Stimulated activated CD4-positive, alpha-beta T cell treated with anti-CD3 and anti-CD28 coated beads, Interleukin-4, amount 100 ng/mL, for 24 hours (primary cell): ENCODE measurements at places on chromosomes 3 and 15.

- DNase-seq: no peak
These were observed 95.3 kb upstream of the HES1 start for GRCh38 chr3:194040516-194041273.

GRCh38 chr3:43525941-43526607, 95.7 kb downstream of the ANO10 start:
- DNase-seq: no peak

DNA sequence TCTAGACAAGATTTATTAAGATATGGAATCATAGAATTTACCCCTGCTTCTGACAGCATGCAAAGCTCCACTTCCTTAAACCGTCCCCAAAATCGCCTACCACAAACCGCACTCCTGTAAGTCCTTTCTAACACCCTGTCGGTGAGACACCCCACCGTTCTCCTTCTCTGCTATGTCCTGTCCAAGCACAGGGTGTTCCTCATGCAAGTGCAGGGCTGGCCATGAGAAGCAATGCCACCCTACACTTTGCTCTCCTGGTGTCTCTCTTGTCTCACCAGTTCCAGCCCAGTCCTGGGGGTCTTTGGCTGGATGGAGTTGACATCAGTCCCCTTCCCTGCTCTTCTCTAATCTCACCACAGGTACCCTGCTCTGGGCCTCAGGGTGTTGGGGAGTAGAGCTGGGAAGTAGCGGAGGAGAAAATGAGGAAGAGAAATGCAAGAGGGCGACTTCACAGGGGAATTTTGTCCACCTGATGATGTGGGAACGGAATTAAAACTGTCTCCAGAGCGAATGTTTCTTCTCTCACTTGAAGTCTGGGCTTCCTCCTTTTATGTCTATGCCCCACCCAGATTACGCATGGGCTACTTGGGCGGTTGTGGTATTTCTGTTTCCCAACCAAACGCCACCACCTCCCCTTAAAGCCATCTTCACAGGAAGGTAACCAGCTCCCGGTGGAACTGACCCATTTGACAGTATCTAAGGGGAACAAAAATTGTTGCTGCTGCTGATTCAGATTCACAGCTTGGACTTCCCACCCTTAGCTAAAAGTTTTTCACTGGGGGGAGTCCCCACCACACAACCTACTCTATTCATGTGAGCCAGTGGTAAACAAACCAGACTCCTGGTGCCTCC, 49.9 kb downstream of the CASR start:
- DNase-seq: peak; percentile 11

DNA sequence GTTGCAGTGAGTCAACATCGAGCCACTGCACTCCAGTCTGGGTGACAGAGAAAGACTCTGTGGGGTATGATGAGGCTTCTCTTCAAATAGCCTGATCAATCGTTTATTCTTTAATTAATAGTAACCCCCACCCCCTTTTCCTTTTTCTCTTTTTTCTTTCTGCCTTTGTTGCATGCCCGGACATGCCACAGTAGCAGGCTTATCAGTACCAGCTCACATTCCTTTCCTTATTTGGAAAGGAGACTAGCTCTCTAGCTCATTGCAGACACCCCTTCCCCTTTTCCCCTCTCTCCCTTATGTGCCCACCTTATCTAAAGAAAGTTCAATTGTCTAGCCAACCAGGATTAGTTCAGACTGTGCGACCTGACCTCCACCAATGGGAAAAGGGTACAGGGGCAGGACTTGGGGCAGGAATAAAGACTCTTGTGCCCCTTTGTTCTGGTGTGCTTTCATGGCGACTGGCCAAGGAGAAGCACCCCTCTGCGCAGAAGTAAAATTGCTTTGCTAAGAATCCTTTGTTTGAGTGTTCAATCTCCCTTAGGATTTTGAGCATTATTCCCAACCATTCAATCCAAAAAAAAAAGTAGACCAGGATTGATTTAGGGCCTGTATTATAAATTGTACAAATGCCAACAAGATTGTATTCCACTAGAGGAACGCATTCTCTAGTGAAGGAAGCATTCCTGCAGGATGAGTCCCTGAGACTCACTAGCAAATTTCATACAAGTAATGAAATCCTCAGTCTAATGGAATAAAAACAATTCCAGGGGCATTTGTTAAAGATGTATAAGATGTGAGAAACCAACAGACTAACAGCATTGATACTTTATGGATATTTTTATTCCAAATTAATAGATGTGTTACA, 95.8 kb upstream of the SNRPN start:
- DNase-seq: no peak

- DNase-seq: no peak
These were observed 705.5 kb downstream of the DIPK2A start for GRCh38 chr3:144677103-144677502.

DNA sequence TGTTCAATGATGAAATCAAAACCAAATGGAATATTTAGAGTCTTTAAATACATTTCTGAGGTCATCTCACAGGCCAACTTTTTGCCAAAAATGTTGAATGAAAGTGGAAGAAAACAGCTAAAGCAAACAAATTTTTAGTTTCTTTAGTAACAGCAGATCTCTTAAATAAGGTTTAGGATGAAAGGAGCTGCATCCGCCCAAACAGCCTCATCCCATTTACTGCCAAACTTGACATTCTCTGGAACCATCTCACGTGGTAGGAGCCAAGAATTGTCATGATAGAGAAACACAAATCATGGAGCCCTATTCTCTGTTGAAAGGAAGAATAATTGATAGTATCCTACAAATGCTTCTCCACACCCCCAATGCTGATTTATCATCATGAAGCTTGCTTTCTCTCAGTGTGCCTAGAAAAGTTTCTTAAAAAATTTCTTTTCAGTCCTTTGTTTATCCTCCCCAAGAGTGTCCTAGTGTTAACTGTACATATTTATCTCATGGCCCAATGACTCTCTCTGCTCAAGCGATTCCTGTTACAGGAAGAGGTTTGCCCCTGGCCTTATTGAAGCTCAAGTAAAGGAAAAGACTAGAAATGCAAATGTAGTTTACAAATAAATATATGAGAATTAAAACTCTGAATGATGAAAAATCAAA, 23.4 kb downstream of the SLC9A9 start:
- no peak for DNase-seq

DNA sequence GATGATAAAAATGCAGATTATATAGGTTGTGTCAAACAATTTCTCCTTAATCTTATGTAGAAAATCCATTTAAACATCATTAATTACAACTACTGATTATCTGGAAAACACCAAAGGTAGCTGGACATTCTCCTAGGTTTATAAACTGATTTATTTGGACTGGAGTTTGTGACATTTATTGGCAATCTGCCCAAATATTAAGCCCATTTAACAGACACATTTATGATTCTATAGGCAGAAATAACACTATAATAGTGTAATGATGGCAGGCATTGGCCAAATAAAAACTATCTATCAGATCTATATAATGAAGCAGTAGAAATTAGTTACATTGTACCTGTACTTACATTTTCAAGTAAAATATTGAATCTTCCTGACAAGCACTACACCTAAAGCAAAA, 117.8 kb downstream of the TFDP2 start:
- no peak for DNase-seq

- DNase-seq: no peak
These were observed 3.8 kb downstream of the GOLIM4 start for GRCh38 chr3:168091941-168092340.

GRCh38 chr3:86914670-86915069, 76.3 kb downstream of the VGLL3 start:
- no peak for DNase-seq

- no peak for DNase-seq
These were observed 418.0 kb downstream of the PLCL2 start for GRCh38 chr3:17302774-17303173.

- DNase-seq: peak; percentile 41
These were observed 3.3 kb downstream of the SCAMP2 start for GRCh38 chr15:74869726-74870407.

GRCh38 chr15:52186651-52187486, 4.3 kb downstream of the GNB5 start:
- DNase-seq: no peak

- DNase-seq: no peak
These were observed 440 bp downstream of the PRTG start for GRCh38 chr15:55742498-55742926.

GRCh38 chr15:64642875-64643274, 132.5 kb downstream of the RBPMS2 start:
- no peak for DNase-seq

DNA sequence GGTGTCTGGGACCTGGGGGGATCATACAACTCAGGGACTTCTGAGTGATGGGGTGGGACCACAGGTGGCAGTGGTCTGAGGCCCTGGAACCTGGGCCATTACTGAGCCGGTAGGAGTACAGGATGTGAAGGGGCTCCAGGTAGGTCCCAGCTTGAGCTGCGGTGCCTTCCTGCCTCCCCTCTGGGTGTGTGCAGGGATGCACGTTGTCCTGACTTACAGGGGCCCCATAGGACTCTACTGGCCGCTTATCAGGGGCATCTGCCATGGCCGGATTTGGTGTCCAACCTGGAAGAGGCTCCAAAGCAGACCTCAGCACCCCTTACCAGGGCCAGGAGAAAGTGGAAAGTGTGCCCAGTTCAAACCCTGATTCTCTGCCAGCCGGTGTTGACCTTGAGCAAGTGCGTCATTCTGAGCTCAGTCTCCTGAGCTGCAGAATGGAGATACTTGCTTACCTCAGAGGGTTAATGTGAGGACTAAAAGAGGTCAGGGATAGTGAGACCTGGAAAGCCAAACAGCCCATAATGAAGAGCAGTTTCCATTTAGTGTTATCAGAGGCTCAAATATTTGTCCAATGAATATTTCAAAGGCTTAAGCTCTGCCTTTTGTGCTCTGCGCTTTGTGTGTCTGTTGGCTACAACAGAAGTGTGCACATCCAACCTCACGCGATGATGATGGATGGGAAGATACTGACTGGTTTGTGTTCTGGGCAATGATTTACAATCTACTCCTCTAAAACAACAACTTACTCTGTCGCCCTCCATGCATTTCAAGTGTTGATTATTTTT, 35.4 kb upstream of the ESYT3 start:
- no peak for DNase-seq

GRCh38 chr3:71469138-71469435, 114.4 kb downstream of the FOXP1 start:
- DNase-seq: no peak

GRCh38 chr3:153070511-153070868, 91.5 kb upstream of the RAP2B start:
- no peak for DNase-seq

GRCh38 chr15:81346611-81347010, 22.7 kb upstream of the STARD5 start:
- DNase-seq: no peak

DNA sequence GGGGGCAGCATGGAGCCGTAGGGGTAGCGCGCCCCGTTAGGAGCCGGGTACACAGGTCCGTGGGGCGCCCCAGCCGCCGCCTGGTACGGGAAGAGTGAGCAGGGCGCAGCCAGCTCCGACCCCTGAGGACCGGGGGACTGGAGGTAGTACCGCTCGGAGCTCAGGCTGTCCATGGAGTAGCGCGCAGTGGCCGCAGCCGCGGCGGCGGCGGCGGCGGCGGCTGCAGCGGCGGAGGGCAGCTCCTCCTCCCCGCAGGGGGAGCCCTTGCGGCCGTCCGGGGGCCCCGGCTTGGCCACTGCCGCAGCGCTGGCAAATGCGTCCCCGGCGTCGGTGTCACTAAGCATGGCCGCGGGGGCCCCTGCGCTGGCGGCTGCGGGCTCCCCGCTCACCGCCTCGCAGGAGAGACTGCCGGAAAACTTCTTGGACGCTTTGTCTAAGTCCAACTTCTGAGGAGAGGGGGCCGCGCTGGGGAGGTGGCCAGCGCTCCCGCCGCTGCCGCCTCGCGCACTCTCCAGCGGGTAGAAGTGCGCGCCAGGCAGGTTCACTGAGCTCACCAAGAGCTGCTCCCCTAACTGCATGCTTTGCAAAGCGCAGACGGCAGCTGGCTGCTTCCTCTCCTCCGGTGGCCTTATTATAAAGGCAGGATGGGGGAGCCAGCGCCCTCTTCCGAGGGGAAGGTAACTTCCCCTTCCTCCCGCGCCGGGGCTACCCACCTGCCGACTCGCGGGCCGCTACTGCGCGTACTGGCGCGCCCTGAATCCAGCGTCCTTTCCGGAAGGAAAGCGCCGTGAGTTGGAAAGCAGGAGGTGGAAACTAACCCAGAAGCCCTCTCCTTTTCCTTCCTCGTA, at the start of gene EOMES:
Gene EOMES (minus strand): TSS at position 607 of the 848 bp plus-strand sequence. CDS start 29 bp downstream, at position 578.
- peak; percentile 57 for DNase-seq

GRCh38 chr3:114308830-114309229, 15.0 kb downstream of the TIGIT start:
- peak; percentile 71 for DNase-seq

- DNase-seq: no peak
These were observed 27.5 kb downstream of the RARB start for GRCh38 chr3:25455441-25456132.

- DNase-seq: no peak
These were observed 60.9 kb upstream of the CCNL1 start for GRCh38 chr3:157220883-157221282.

- no peak for DNase-seq
These were observed 48.7 kb upstream of the MDFIC2 start for GRCh38 chr3:70360979-70361760.

GRCh38 chr3:27840807-27841594, 118.9 kb upstream of the EOMES start:
- no peak for DNase-seq

DNA sequence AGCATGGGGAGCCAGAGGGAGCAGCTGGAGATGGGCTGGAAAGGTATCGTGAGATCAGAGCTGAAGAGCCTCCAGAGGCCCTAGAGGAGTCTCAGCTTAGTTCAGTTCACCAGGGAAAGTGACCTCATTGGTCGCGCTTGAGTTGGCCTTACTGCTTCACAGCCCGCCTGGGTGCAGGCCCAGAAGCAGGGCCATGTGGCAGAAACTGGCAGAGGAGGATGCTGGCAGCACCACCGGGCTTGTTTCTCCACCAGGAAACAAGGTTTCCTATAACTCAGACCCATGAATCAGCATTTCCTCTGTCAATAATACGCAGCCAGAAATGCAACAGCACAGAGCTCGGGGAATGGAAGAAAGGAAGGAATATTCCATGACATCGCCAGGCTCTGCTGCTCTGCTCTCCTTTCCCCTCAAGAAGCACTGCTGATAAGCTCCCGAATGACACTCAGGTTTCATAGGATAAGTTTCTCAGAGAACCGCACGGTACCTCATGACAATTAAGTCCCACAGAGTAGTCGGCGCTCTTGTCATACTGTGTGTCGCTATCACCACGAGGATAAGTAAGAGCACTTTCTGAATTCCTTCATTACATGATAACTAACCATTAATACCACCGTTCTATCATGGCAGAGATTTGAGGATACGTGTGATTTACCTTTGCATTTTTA, 147.1 kb upstream of the LPP start:
- DNase-seq: no peak

DNA sequence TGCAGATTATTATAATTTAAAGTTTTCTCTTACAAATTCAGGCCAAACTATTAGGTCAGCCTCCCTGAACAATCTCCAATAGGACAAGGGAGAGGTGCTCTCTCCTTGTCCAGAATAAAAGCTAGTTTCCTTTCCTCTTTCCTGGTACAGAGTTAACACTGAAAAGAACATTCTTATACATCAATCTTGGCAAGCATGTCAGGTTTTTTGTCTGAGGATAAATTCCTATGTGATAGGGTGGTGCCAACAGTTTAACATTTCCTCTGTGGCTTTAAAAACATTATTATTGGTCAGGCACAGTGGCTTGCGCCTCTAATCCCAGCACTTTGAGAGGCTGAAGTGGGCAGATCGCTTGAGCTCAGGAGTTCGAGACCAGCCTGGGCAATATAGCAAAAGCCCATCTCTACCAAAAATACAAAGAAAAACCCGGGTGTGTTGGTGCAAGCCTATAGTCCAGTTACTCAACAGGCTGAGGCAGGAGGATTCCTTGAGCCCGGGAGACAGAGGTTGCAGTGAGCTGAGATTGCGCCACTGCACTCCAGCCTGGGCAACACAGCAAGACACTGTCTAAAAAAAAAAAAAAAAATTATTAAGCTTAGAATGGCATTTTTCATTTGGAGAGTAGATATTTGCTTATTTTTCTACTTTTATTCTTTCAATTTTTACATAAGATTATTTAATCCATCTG, 13.7 kb upstream of the ULK4 start:
- DNase-seq: no peak
